CD4-positive, alpha-beta T cell treated with Interleukin-2 at 100 ng/mL for 4 hours (primary cell): ENCODE measurements at places on chromosomes 3 and 15.

DNA sequence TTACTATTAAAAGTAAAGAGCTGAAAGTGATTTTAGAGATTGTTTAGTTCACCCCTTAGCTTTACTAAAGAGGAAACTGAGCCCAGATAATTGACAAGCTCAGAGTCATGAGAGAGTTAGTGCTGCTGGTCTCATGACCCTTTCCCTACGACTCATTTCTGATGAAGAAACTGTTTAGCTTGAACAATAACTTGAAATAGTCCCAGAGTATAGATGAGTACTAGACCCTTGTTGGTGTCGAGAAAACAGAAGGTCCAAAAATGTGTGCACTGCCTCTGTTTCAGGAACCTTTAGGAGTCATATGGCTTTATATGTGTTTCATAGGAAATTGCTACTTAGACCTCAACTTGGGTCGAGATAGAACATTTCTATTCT is 58.2 kb downstream of the IL16 start:
- no peak for DNase-seq

GRCh38 chr3:27888562-27888961 is 166.4 kb upstream of the EOMES start:
- no peak for DNase-seq

DNA sequence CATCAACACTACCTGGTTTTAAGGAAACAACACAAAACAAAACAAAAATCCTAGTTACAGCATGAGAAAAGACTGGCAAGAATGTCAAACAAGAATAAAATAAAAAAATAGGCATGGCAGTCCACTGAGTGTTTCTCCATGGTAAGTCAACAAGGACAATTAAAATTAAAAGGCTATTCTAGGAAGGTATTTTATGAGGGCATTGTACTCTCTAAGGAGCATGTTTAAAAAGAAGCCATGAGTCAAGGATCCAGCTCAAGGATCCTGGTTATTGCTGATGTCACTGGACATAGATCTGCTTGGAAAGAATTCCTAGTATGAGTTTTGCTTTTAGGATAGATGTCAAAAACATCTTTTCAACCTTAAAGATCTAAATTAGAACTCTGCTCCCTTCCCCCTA is 106.7 kb downstream of the MYO5A start:
- no peak for DNase-seq

DNA sequence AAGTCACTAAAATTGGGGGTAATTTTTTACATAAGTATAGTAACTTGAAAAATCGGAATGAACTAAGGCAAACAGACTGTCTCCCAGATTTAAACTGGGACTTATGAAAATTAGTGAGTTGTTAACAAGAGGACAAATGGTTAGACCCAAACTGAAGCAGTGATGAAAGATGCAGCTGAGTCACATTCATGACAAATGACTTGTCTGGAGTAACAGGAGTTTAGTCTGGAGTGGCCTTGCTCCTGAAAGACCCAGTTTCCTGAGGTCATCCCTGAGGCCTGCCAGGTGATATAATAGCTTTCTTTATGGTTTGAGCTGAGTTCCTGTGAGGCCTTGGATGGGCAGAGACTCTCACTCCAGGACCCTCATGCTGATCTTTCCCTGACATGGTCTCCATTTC is 9.6 kb upstream of the CTDSPL start:
- DNase-seq = no peak

DNA sequence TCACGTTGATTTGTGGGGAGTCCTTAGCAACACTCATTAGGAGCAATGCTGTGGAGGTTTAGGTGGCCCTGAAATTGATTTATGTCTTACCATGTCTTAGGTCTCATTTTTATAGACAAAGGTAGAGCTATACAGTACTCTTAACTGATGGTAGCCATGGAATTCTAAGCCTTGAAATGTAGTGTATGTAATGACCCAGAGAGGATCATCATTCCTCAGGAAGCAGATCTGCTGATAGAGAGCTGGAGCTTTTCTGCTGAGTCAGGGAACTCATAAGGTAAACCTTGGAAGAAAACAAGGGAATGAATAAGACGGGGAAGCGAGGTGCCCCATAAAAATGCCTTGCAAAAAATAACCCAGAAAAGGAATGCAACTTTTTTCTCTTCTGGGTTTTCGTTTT is 34.0 kb upstream of the ZNF639 start:
- DNase-seq = no peak

DNA sequence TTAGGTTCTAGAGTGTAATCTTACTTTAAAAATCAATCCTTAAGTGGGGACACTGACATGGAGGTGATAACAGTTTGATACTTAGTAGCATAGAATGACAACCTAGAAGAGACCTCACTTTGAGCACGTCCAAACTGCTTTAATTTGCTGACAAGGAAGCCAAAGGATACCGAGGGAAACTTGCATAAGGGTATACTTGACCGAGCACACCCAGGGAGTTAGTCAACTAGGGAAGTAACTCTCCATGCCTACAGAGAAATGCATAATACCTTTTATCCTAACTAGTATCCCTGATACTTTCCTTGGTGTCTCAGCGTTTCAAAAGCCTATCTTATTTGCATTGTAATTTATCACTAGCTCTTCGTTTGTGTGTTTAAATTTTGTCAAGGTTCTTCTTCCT is 5.5 kb upstream of the TPRG1 start:
- DNase-seq = no peak

GRCh38 chr15:95439922-95440376 is 890.6 kb upstream of the NR2F2 start:
- no peak for DNase-seq

GRCh38 chr3:69948246-69948862 is 51.2 kb upstream of the SAMMSON start:
- DNase-seq = no peak

GRCh38 chr15:65400760-65401610 is 21.8 kb downstream of the IGDCC4 start:
- peak; percentile 38 for DNase-seq

GRCh38 chr15:101623367-101624304 is 28.5 kb downstream of the TM2D3 start:
- no peak for DNase-seq

DNA sequence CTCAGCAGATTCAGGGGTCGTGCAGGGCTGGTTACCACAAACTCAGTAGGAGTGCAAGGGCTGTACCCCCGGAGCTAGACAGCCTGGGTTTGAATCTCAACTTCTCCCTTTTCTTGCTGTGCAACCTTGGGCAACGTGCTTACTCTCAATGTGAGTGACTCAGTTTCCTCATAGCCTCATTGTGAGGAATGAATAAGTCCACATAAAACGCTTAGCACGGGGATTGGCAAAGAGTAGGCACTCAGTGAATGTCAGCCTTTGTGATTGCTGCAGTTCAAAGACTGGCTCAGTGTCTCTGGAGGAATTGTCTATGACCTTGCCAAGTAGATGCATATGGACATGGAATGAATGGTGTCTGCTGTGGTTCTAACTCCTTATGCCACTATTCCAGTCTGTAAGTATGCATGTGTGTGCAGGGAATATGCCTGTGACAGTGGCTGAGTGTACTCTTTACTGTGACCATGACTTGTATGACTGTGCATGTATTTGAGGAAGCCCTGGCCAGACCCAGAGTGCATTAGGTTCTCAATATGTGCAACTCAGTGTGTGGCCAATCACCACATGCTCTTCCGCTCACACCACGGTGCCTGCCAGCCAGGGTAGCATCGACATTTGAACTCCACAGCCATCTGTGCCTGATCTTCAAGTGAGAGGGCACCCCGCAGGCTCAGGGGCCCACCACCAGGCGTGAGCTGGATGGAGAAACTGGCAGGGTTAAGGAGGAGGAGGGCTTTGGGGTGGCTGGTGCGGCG is 900 bp upstream of the HYAL3 start:
- DNase-seq = no peak

DNA sequence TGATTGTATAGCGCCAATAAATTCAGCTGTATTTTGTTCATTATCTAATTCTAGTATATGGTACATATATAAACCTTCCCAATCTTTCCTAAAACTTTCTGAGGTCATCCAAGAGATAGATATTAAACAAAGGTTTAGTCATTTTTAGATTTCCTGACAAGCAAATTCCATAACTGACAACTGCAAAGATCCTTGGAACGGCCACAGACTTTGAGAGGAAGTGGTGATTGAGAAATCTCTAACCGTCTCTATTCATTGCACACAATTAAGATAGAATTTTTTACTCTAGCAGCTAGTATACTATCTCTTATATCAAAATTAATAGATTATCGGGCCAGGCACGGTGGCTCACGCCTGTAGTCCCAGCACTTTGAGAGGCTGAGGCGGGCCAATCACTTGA is 4.7 kb downstream of the CSNK1G1 start:
- no peak for DNase-seq

- no peak for DNase-seq
These were observed 358.9 kb downstream of the RBMS3 start for GRCh38 chr3:29639578-29640290.

DNA sequence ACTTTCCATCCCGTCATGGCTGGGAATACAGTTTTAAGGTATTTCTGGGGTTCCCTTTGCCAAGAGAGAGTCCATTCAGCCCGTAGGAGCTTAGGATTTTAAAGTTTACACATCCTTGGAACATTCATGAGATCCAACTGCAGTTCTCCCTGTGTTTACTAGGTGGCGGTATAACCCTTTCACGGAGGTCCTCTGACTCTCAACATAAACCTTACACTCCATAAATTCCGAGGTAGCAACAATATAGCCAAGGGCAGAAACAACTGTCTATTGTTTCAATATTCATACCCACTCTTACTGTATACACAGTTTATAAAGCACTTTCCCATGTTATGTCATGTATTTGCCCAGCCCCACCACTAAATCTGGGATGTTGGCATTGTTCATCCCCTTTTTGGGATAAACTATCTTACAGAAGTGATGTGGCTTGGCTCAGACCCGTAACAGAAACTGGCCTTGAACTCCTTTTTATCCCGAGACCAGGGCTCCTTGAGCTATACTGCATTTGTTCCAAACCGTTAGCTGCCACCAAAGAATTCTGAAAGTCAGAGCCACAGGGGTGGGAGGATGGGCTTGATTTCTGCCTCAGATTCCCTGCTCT is 69.2 kb upstream of the COL6A5 start:
- peak; percentile 19 for DNase-seq
